ENCODE measurements at places on chromosomes 6 and 20.

DNA sequence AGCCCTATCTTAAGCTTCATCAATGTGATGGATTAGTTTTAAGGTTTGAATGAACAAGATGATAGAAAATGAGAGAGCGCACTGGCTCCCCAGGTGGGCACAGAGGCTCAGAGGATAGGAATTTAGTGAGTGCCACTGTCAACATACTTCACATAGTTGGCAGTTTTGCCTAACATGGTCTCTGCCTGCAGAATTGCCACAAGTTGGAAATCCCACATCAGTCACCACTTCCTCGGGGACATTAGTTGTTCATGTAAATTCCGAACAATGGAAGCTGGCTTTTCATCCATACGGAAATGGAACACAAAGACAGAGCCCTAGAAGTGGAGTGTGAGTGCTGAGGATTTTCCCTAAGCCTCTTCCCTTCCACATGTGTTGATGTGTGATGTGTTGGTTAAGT is 123.9 kb upstream of the PHACTR1 start:
- DNase-seq: no peak

DNA sequence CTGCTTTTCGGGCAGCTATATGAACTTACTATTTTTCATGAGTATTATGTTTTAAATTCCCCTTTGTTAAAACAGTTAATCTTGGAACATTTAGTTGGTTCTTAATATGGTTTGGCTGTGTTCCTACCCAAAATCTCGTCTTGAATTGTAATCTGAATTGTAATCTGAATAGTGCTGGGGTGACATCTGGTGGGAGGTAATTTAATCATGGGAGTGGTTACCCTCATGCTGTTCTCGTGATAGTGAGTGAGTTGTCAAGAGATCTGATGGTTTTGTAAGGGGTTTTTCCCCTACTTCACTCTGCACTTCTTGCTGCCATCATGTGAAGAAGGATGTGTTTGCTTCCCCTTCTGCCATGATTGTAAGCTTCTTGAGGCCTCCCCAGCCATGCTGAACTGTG is 305.4 kb upstream of the MAP3K7 start:
- DNase-seq: no peak

DNA sequence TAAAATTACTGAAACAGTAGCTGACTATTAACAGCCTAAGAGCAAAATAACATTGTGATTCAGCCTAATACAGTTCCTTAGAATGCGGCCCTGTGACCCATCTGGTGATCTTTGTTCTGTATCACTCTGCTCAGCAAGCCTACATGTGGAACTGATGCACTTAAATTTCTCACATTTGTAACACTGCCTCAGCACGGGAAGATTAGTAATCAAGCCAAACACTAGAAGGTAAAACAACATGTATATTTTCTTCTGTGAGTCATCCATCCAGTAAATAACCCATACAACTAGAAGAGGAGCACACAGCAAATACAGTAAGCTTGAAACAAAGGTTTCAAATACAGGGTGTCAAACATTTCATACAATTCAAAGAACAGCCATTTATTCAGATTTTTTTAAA is 189.7 kb upstream of the NOX3 start:
- no peak for DNase-seq

DNA sequence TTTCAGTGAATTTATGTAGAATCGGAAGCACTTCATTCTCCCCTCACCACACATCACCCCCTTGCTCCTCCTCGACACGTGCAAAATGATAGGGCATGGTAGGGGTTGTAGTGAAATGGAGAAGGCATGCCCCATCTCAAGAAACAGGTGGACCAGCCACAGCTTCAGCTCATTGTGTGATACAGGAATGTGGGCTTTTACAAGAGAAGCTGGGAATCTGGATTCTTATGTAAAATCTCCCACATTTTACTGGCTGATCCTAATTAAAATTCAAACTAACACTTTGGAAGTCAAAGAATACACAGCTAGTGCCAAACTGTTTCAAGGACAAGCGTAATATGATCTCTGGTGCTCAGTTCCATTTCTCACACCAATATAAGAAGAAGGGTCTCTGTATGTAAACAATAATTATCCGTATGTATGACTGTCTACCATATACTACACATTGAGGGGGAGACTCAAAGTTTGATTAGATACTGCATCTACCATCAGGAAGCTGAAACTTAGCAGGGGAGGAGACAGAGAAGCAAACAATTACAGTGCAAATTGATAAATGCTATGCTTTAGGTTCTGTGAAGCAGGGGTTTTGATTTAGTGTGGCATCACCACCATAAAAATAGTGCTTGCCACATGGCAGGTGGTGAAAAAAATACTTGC is 24.3 kb upstream of the KIAA0408 start:
- no peak for DNase-seq

DNA sequence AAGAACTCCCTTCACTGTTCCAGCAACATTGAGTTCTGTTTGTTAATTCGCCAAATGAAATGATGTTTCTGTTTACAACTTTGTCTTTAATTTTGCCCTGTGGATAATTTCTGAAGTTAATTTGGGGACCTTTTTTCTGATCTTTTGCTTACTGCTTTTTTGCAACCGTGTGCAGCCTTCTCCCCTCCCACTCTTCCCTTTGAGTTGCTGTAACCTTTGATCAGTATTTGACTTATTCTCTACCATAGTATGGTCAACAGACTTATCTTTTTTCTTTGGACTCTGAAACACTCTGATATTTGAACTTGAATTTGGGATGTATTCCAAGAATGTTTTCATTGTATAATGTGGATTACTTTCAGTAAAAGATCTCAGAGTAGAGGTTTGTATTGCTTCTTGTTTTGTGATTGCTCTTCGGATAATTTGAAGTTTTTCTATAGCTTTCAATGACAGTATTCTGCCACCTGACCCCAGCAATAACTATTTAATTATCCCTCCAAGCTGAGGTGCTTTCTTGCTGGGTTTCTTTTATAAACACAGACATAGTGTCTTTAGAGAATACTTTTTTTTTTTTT is 46.2 kb downstream of the LRRN4 start:
- no peak for DNase-seq

GRCh38 chr6:75268121-75268987 is 16.2 kb downstream of the TMEM30A start:
- no peak for DNase-seq

- DNase-seq: no peak
Measured at GRCh38 chr20:52817981-52818380, 154.2 kb upstream of the TSHZ2 start.

GRCh38 chr6:168385037-168385759 is 55.8 kb upstream of the SMOC2 start:
- peak; percentile 27 for DNase-seq

DNA sequence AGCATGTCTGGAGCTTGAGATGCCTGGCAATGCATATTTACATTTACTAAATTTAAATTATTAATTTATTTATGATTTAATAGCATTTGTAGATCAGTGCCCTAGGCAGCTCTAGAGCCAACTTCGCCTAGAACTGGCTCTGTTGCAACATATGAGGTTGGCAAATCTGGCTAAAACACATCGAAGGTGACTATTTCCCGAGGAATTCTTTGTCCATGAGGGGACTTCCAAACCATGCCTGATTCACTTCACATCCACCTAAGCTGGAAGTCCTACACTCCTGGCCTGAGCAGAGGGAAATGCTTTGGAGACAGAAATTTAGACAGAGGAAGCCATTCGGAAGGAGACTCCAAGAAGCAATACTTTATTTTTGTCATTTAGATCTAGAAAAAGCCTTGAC is 211.0 kb upstream of the ARG1 start:
- DNase-seq: no peak

DNA sequence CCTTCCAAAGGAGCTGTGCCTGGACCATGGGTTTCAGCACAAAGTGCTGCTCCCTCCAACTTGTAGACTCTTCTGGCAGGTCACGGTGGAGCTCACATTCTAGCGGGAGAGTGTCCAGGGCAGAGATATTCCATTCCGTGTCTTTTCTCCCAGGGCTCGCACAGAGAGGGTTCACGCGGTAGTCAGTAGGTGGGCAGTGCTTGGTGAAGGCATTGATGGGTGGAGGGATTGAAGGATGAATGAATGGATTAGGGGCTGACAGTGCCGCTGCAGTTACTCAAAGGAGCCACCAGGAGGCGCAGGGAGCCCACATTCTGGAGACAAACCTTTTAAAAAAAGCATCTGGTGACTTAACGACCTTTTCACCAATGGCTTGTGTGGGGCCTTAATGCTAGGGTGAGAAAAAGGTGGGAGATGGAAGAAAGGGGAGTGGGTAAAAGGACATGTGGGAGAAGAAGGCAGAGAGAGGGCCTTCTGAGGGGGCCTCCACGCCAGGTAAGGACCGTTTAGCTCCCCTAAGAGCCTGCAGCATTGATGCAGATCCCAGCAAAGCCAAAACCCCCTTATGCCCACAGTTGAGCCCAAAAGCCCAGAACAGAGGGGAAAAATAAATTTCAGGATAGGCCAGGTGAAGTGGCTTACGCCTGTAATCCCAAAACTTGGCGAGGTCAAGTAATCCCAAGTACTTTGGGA is 17.5 kb upstream of the FAM110A start:
- peak; percentile 70 for DNase-seq

DNA sequence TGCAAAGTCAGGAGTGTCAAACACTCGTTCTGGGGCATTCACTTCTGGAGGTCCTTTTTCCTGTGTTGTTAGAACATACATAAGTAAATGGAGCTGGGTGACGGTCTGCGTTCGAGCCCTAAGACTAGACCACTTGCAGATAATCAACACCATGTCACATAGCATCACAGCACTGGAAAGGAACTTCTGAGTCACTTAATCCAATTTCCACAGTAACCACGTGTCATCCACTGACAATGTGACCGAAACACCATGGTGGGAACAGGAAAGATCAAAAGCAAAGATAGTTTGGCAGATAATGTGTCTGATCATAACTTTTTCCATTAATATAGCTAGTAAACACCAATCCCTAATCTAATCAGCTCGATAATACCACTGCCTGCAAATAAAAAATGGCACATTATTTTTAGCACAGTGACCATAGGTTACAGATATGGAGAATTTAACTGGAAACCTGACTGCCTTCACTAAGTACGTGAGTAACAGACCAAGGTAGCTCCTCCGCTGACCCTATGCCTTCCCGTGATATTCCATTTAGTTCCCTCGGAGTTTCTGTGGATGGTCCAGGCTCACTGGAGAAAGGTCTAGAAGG is 34.8 kb downstream of the WRNIP1 start:
- no peak for DNase-seq

GRCh38 chr20:11838076-11838636 is 79.5 kb upstream of the BTBD3 start:
- no peak for DNase-seq

- no peak for DNase-seq
Measured at GRCh38 chr6:158069800-158070195, 88.1 kb downstream of the SYNJ2 start.

GRCh38 chr6:106739387-106739786 is 110.0 kb downstream of the QRSL1 start:
- DNase-seq: peak; percentile 86

- DNase-seq: no peak
Measured at GRCh38 chr20:32559753-32560380, 25.3 kb downstream of the NOL4L start.

GRCh38 chr6:100304575-100304974 is 160.1 kb downstream of the SIM1 start:
- DNase-seq: no peak

GRCh38 chr6:90199900-90200299 is 96.7 kb downstream of the BACH2 start:
- no peak for DNase-seq

DNA sequence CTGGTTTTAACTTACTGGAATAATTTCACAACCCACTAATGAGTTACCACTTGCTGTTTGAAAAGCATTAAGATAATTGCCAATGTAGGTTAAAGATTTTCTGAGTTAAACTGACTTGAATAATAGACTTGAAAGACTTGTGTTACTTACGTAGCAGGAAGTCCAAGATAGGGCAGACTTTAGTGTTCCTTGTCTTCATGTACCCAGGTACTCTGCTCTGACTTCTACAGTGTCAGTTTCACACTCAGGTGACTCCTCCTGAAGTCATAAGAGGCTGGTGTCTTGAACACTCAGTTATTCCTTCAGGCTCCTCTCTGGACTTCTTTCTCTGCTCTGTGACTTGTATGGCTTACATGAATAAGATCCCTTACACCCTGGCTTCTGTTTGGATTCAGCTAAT is 76.3 kb upstream of the SGK1 start:
- DNase-seq: no peak

- DNase-seq: peak; percentile 94
Measured at GRCh38 chr20:20076297-20077065, 24.1 kb downstream of the CFAP61 start.

DNA sequence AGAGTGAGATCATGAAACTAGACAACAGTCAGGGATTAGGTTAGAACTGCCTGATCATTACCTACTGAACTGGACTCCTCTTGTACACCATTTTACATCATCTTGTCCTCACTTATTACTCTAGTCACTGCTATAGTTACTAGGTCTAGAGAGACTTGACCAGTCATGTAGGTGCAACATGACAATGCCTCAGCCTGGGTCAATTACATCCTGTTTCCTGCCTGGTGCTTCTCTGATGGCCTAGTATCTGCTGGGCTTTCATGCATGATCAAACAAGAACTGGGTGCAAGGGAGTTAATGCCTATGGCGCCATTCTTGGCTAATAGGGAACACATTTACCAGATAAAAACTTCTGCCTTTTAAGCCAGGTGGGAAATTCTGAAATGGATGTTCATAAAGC is 39.2 kb upstream of the MMS22L start:
- DNase-seq: no peak

Measured in Ammon's horn (tissue), 1 donor.